ENCODE measurements at places on chromosomes 16 and 17. TPM values are rescaled to one million over a fixed set of nuclear protein-coding genes. Genes with fewer than 3 reads are reported as not detected.

Gene NHERF2
- total RNA-seq, result 20.1 TPM

GRCh38 chr17:39151150-39151942 is at the start of gene PLXDC1:
Gene PLXDC1, minus strand, starts transcription at chr17:39151637. Its CDS starts 200 bp downstream, at chr17:39151437.
- DNase-seq, result no peak

DNA sequence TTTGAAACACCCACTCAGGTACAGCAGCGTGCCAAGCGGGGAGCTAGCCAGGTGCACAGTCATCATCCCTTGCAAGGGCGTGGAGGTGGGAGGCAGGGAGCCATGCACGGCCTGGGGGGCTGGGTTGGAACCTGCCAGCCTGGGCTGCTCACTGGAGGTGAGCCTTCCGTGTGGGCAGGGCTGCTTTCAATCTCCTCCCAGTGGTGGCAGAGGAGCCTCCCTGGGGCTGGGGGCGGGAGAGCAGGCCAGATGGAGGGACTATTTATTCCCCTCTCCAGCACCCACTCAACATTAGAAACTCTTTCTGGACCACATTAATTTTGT is 90.3 kb downstream of the KATNIP start:
- peak; percentile 62 for DNase-seq

Gene LRRC45
- 8.4 TPM for total RNA-seq

Gene EPN3
- 10.9 TPM for total RNA-seq

DNA sequence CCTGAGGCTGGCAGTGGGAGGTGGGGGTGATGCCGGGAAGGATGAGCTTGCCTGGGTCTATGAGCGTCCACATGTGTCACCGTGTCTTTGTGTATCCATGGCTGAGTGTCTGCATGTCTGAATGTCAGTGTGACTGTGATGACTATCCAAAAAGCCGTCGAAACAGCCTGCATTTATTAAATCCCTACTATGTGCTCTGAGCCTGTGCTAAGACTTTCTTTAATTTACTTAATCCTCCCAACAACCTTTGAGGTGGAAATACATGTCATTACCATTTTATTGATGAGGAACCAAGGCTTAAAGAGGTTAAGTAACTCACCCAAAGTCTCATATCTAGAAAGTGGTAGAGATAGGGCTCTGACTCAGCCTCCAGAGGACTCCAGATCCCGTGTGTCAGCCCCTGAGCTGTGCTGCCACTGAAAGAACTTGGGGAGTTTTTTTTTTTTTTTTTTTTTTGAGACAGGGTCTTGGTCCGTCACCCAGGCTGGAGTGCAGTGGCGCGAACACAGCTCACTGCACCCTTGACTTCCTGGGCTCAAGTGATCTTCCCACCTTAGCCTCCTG is 20.0 kb downstream of the ARHGAP23 start:
- DNase-seq, result peak; percentile 53
